ENCODE measurements at places on chromosomes 7 and 10.

DNA sequence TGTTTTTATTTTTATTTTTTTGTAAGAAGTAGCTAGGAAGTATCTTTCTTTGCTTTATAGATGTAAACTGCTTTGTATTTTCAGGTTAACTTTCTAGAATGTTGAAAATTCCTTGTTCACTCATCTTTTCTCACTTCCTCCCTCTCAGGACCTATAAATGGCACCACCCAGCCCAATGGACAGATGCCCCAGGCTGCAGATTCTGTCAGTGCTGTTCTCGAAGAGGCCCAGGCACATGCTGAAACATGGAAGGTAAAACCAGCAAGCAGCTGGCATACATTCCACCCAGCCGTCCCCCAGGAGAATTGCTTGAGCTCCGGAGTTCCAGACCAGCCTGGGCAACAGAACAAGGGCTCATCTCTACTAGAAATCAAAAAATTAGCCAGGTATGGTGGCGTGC, 47.1 kb upstream of the PDSS1 start:
- no peak for DNase-seq

- no peak for DNase-seq
These were observed 573.9 kb downstream of the TCERG1L start for GRCh38 chr10:130737621-130738020.

DNA sequence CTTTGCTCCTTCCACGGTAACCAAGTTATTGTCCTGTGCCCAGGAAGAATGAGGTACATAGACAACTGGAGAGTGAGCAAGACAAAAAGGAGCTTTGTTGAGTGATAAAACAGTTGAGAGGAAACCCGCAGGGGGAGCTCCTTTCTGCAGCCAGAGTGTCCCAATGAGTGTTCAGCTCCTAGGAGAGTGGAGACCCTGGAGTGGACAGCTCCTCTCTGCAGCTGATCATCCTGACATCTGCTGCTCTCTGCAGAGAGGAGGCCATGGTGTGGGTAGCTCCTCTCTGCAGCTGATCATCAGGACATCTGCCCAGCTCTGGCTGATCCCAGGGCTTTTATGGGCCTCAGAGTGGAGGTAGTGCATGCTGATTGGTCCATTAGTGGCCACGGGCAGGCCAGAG, 53.4 kb upstream of the PCDH15 start:
- no peak for DNase-seq

- no peak for DNase-seq
These were observed 37.0 kb downstream of the GSDME start for GRCh38 chr7:24720283-24720682.

- no peak for DNase-seq
These were observed 379.2 kb upstream of the GHITM start for GRCh38 chr10:83760142-83760541.

- no peak for DNase-seq
These were observed 133.1 kb downstream of the SH2D4B start for GRCh38 chr10:80670774-80671173.

GRCh38 chr10:60135020-60135419, 228.7 kb upstream of the CCDC6 start:
- DNase-seq, result no peak

GRCh38 chr7:156324201-156324600, 316.4 kb upstream of the RNF32 start:
- no peak for DNase-seq

- peak; percentile 70 for DNase-seq
These were observed 34.0 kb downstream of the DNAJB12 start for GRCh38 chr10:72320676-72321247.

DNA sequence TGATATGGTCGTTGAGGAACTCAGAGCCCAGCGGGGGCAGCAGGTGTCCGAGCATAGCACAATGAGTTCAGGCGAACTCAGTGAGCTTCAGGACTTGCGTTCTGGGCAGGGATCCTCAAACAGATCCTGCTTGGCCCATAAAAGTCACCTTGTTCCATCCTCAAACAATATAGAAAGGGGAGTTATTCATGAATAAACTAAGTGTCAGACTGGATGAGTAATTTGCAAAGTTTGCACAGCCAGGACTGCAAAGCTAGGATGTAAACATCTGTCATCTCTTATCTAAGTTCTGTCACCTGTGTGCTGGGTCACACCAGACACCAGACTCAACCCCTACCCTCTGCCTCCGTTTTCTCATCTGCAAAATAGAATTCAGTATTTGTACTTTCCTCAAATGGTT, 58.0 kb upstream of the PFKP start:
- no peak for DNase-seq

- no peak for DNase-seq
These were observed 5.9 kb downstream of the VPS41 start for GRCh38 chr7:38903057-38903456.

GRCh38 chr7:48042216-48042615, 6.9 kb downstream of the C7orf57 start:
- no peak for DNase-seq

DNA sequence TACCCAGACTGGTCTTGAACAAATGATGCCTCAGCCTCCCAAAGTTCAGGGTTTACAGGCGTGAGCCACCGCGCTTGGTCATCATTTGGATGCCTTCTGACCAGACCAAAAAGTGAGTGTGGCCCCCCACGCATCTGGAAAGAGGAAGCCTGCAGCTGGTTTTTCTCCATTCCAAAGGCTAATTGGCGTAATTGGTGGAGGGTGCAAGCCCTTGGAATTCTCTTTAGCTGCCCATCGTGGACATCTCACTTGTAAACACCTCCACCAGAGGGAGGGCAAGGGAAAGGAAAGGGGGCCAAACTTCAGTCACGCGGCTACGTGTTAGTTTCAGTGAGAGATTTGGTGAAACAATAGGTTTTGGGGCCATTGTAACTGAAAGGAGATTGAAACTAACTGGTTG, 4.1 kb upstream of the ARHGAP21 start:
- DNase-seq, result no peak

- DNase-seq, result no peak
These were observed 123.4 kb downstream of the TNS3 start for GRCh38 chr7:47458486-47458885.

- no peak for DNase-seq
These were observed 22.4 kb downstream of the SND1 start for GRCh38 chr7:127674361-127674760.

DNA sequence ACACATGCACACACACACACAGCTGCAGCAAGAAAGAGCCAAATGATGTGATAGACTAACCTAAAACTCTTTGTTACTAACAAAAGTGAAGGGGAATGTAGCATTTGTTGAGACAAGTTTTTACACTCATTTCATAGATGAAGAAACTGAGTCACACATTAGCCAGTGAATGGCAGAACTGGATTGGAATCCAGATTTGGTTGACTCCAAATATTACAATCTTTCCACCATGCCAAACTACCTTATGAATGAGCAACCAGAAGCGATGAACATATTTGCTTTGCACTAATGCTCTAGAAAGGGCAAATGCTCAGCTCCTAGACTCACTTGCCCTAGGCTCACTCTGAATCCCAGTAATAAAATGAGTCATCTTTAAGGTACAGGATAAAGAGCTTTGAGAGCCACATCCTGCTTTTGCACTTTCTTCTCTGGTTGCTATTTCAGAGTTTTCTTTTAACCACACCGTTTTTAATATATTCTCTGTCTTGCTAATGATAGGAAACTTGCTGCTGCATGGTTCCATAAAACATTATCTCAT, 111.9 kb downstream of the GPAM start:
- DNase-seq, result no peak

DNA sequence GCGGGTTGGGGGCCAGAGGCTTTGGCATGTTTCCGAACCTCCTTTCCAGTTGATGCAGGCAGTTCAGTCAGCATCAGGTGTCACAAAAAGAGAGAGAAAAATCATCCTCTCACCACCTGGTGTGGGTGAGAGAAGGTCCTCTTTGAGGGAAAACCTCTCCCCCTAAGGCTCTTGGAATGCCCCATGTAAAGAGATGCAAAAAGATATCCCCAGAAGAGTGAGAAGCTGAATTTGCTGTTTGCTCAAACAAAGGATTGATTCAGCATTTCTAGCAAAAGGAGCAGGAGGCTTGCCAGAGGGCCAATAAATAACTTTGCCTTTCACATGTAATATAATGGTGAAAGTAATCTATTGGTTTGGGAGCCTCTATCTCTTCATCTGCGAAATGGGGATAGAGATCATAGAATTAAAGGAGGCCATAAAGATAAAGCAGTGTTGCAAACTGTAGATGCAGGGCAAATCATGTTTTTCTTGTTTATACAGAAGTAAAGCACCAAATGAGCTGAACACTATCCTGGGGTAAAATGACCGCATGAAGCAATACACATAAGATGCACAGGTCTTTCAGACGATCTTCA, 425.9 kb downstream of the LRMDA start:
- DNase-seq, result no peak

- peak; percentile 71 for DNase-seq
These were observed 45.3 kb upstream of the PIK3AP1 start for GRCh38 chr10:96765406-96766240.

- no peak for DNase-seq
These were observed 835 bp upstream of the DGKI start for GRCh38 chr7:137847568-137848050.

DNA sequence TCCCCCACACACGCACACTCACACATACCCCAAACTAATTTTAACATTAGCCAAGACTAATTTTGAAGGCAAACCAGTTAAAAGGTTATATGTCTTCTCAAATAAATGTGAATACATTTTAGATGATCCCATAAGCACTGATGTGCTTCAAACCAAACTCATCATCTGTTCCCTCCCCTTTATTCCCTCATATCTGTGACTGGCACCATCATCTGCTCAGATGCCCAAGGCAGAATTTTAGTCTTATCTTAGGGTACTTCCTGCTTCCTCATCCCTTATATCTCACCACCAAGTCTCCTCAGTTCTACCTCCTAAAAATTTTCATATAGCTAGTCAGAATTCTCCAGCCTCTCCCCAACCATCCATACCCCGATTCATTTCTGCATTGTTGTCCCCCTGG, 80.4 kb downstream of the UPF2 start:
- DNase-seq, result no peak

- no peak for DNase-seq
These were observed 143.5 kb upstream of the ZMIZ1 start for GRCh38 chr10:78925275-78925674.

DNA sequence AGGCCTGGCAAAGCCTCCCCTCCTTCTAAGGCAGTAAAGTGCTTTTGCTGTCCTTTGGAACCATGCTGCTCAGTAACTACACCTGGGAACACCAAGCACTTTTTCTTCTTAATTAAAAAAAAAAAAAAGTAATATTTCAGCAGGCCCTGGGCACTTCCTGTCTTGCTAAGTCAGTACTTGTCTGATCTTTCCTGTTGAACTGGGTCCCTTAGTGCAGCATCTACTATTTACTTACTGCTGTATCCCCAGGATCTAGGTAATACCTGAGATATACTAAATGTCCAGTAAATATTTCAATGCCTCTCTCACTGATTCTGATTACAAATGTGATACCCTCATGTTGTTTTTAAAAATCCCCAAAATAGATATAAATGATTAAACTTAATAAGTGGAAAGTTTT, 77.4 kb downstream of the PPP1R3C start:
- no peak for DNase-seq

GRCh38 chr10:29199339-29199738, 89.5 kb upstream of the LYZL1 start:
- no peak for DNase-seq

DNA sequence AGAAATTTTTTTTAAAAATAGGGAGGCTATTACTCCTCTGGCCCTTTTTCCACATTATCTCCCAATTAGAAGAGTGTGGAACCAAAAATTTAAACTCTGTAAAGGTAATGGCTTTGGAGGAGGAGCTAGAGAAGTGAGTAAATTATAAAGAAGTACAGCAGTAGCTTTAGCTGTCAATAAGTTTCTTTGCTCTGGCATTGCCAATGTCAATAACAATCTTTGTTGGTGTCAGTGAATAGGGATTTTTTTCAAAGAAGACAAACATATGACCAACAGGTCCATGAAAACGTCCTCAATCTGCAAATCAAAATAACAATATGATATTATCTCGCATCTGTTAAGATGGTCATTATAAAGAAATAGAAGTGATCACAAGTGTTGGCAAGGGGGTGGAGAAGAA, 227.1 kb upstream of the MBL2 start:
- no peak for DNase-seq

DNA sequence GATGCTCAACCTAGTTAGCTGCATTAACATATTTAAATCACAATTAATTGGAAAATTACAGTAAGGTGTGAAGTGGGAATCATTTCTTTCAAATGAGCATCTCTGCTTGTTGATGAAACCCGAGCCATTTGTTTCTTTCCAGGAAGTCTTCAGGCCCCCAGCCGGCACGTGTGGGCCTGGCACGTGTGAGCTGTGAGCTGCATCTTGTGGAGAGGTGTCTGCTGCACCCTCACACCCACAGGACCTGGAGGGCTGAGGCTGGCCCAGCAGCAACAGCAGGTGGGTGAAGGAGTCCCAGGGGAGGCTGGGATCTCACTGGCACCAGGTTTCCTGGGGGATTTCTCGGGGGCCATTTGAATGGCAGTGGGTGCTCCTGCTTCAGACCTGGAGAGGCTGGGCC, 372.5 kb upstream of the MKI67 start:
- no peak for DNase-seq

- no peak for DNase-seq
These were observed 34.7 kb downstream of the FBXW4 start for GRCh38 chr10:101660256-101660655.

GRCh38 chr7:41114131-41114530, 588.8 kb downstream of the INHBA start:
- no peak for DNase-seq

- peak; percentile 43 for DNase-seq
These were observed 9.7 kb downstream of the MDFIC start for GRCh38 chr7:114931656-114932011.

- DNase-seq, result no peak
These were observed 366.1 kb upstream of the ANKRD30A start for GRCh38 chr10:36759141-36759805.

DNA sequence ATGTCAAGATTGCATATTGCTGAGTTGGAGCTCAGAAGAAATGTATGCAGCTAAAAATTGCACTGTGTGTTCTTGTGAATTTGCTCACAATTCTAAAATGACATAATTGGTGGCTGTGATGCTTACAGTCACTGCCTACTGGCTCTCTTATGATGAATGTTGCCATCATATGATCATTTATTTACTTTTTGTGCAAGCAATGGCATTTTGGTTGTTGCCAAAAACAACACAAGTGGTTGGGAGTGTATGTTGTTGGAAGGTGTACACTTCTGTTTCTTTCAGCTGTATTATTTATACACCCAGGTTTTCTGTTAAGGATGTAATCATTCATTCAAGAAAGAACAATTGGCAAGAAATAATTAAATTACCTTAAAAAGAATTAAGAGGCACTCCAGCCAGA, 28.9 kb downstream of the PON1 start:
- no peak for DNase-seq

GRCh38 chr10:130930821-130931220, 380.7 kb downstream of the TCERG1L start:
- DNase-seq, result no peak

- DNase-seq, result no peak
These were observed 6.1 kb downstream of the BICC1 start for GRCh38 chr10:58518775-58519174.

- DNase-seq, result no peak
These were observed 19.7 kb upstream of the RPEL1 start for GRCh38 chr10:103225939-103226338.

DNA sequence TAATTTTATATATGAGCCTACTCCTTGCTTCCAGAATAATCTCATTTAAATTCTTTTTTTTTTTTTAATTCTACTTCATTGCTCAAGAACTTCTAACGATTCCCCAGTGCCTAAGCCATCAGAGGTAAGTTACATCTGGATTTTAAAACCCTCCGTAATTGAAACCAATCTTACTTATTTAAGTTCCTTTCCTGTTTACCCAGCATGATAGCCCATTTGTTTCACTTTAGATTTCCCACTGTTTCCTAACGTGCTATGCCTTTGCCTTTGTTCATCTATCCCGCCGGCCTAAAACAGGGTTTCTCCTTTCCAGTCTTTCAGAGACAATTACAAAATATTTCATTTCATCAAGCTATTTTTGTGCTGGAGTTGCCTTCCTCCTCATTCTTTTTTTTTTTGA, 75.8 kb upstream of the ETV1 start:
- no peak for DNase-seq
